Globus pallidus (tissue), 1 donor: ENCODE measurements at places on chromosomes 5 and 9.
A peak's percentile ranks its signal among the peaks of the same experiment; 100 is the strongest.

DNA sequence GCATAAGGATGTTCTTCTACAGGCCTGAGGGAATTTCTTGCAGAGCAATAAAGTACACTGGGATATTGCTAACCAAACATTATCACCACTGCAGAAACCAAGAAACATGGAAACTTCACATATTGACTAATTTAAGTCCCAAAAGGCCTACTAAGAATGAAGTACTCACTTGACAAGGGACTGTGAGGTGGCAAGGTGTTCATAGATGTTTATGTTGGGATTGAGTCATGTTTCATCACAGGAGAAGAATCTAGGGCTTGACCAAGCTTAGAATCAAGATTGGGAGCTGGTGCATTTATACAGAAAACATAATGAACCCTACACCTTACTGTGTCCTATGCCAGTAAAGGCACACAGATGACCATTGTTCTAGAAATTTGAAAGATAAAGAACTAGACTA is 56.7 kb upstream of the GAS1 start:
- DNase-seq: no peak

GRCh38 chr5:72498284-72498683 is 8.9 kb downstream of the ZNF366 start:
- DNase-seq: no peak

GRCh38 chr9:87678650-87679355 is 47.1 kb upstream of the CTSL start:
- peak; percentile 68 for DNase-seq

- no peak for DNase-seq
These were observed 151.8 kb upstream of the ADRA1B start for GRCh38 chr5:159764283-159765134.

- DNase-seq: no peak
These were observed 24.6 kb upstream of the MED10 start for GRCh38 chr5:6402939-6403338.

GRCh38 chr5:93585041-93585766 is 2.2 kb downstream of the NR2F1 start:
- DNase-seq: no peak

- DNase-seq: no peak
These were observed 72.1 kb upstream of the GRAMD2B start for GRCh38 chr5:126351153-126351552.

DNA sequence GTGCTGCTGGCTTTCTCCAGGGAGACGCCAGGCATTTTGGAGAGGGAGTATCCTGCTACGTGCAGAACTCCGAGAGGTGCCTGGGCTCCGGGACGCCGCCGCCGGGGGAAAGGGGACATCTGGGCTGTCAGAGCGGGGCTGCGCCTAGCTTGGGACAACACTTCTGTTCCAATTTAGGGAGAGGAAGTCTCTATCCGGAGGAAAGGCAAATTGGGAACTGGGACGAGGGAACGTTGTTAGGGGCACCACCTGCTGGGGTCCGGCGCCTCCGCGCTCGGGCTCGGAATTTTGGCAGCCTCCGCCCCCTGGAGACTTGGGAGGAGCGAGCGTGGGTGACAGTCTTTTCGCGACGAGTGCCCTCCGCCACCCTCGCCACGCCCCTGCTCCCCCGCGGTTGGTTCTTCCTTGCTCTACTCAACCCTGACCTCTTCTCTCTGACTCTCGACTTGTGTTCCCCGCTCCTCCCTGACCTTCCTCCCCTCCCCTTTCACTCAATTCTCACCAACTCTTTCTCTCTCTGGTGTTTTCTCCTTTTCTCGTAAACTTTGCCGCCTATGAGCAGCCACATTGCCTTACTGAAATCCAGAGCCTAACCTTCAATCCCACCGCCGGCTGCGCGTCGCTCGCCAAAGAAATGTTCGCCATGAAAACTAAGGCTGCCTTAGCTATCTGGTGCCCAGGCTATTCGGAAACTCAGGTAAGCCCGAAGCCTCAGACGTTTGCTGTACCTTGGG is 1.6 kb downstream of the TSLP start:
- no peak for DNase-seq

- DNase-seq: no peak
These were observed 43.8 kb downstream of the HABP4 start for GRCh38 chr9:96493757-96494156.

DNA sequence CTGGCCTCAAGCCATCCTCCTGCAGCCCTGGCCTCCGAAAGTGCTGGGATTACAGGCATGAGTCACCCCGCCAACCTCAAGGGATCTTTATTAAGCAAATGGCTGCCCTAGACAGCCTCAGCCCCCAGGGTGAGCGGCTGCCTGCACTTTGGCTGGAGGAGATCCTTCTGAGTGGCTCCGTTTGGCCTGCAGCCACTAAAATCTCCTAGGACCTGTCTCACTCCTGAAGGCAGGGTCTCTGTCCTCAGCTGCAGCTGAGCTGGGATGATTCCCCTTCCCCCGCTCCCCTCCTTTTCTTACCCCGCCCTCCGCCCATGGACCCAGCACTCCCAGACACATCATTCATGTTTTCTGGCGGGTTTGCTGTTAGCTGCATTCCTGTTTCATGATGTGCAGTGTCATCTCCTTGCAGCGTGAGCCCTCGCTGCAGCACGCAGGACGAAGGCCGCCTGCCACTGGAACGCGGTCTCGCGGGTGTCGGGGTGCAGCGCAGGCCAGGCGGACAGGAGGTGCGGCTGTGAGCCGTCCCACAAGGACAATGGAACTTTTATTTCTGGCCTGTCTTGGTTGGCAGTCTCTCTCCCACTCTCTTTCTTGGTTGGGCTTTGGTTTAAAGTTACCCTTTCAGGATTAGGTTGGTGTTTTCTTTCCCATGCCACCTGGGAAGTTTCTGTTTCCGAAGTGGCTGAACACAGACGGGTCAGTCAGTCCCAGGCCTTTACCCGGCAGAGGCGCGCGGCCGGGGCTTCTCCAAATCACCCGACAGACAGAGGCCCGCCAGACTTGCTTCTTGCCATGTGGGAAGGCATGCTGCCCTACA is 137.1 kb downstream of the FOXD1 start:
- DNase-seq: no peak

DNA sequence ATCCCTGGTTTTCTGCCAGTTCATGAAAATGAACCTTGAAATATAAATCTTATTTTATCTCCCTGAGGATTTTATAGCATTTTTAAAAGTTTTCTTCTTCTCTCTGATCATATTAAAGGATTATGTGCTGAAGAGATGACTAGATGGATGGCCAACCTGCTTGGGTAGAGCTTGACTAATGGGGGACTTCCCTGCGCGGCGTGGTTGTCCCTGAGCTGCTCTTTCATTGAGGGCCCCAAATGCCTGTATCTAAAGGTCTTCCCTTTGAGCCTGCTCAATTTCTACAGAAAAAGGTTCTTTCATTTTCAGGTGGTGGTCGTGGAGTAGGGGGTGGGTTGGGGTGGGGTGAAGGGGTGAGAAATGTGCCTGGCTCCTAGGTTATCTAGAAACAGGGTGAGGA is 20.5 kb upstream of the CDKN2AIPNL start:
- DNase-seq: no peak
